ENCODE measurements at places on chromosomes 1 and 21. TPM values are rescaled to one million over a fixed set of nuclear protein-coding genes. Genes with fewer than 3 reads are reported as not detected.

GRCh38 chr1:187987236-187987776 is 1158.6 kb downstream of the PLA2G4A start:
- no peak for DNase-seq

Gene BARHL2
- not detected for total RNA-seq

GRCh38 chr1:153368495-153368894 is 6.9 kb downstream of the S100A12 start:
- no peak for DNase-seq

DNA sequence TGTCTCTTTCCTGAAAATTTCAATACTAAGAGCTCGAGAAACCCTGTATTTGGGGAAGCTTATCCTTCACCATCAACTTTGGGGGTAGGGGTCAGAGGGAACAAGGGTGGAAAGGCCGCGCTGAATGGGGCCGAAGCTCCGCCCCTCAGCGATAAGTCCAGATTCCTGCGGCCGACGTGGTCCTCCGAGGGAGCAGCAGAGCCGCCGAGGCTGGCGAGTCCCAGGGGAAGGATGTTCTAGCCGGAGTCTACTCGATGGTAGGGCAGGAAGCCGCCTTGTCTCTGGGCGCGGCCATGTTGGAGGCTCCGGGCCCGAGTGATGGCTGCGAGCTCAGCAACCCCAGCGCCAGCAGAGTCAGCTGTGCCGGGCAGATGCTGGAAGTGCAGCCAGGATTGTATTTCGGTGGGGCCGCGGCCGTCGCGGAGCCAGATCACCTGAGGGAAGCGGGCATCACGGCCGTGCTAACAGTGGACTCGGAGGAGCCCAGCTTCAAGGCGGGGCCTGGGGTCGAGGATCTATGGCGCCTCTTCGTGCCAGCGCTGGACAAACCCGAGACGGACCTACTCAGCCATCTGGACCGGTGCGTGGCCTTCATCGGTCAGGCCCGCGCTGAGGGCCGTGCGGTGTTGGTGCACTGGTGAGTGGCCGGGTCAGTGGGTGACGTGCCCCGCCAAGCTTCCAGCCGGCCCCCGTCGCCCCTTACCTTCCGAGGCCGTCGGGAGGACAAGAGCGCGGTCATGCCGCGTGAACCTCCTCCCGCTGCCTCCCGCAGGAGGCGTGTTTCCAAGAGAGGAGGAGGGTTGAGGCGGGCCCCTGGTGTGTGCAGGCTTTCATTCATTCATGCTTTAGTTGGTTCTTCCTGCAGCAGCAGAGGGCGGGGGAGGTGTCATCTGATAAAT is at the start of gene DUSP12:
DUSP12 (plus strand) TSS at position 278 of the 899 bp plus-strand sequence; CDS start at position 294, 16 bp downstream.
- DNase-seq: peak; percentile 93

- no peak for DNase-seq
Measured at GRCh38 chr1:6123083-6123482, 57.0 kb downstream of the CHD5 start.

DNA sequence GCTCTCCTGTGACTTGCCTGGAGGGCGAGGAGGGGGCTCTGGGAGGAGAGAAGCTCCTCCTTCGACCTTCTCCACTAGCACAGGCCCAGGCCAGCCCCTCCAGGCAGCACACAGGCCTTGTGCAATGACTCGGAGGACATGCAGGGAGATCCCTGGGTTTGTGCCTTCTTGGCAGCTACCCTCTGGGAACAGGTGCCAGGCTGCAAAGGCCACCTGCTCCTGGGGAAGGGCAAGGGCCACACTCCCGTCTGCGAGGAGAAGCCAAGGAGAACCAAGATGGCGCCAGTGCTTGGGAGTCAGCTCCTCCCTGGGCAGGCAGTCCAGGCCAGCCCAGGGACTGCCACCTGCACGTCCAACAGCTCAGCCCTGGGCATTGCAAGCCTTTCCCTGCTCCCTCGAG is 15.3 kb downstream of the CASZ1 start:
- DNase-seq: peak; percentile 19

- DNase-seq: no peak
Measured at GRCh38 chr1:202952099-202952498, 6.0 kb downstream of the ADIPOR1 start.

DNA sequence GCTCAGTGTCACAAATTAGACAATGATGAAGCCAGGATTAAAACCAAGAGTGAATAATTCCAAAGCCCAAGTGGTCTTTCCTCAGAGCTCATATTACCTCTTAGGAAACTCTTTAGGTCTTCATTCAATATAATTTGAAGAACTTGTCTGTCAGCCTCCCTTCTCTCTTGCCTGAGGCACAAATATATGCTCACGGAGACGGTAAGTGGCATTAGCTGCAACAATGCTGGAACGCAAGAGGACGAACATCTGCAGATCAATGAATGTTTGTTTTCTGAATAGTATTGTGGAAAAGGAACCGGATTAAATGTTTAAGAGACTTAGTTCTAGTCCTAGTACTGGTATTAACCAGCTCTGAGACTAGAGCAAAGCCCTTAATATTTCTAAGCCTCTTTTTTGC is 39.7 kb upstream of the LYST start:
- DNase-seq: no peak
